AG04449 (cell line): ENCODE measurements at places on chromosomes 7 and 10.

GRCh38 chr10:2893158-2893845 lies 174.0 kb upstream of the PFKP start:
- no peak for DNase-seq

DNA sequence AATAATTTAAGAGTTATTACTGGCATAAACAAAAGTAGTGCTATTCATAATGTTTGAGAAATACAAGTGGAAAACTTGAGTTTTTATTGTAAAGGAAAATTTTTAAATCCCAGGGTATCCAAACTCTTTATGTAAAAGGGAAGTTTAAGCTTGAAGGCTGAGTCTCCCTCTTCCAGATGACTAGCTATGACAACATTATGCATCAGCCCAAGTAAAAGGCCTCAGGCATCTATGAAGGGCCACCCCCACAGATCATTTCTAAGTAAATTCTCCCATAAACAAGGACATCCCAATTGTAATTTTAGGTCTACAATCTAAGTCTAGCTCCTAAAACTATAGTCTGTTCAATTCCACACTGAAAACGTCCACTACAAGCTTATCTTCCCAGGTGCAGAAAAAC lies 166.2 kb upstream of the STEAP1 start:
- no peak for DNase-seq

GRCh38 chr7:72444026-72444776 lies 32.1 kb upstream of the CALN1 start:
- no peak for DNase-seq

- no peak for DNase-seq
Observed at GRCh38 chr10:71584461-71584860, 135.1 kb downstream of the C10orf105 start.

- no peak for DNase-seq
Observed at GRCh38 chr7:111126987-111127386, 36.1 kb downstream of the LRRN3 start.

- no peak for DNase-seq
Observed at GRCh38 chr7:141676618-141677017, 25.3 kb downstream of the DENND11 start.

GRCh38 chr10:113856563-113856962 lies 2.1 kb downstream of the NHLRC2 start:
- no peak for DNase-seq

- DNase-seq = no peak
Observed at GRCh38 chr10:102781090-102781920, 37.6 kb downstream of the WBP1L start.

DNA sequence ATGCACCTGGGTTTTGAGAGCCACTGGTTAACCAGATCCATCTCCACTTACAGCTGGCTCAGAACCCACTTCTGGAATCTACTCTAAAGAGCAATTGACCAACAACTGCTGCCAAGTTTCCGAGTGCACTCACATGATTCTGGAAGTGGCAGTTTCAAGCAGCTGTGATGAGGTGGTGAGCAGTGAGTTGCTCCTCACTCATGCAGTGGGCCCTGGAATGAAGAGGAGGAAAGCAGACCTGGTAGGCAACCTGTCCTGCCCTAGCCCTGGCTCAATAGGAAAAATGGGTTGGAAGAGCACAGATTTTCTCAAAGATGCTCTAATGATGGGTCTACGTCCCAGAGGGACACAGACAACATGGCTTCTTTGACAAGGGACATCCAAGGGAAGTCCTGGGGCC lies 70.7 kb upstream of the NPY start:
- DNase-seq = no peak

- no peak for DNase-seq
Observed at GRCh38 chr10:14499601-14499904, 168.8 kb upstream of the FRMD4A start.

DNA sequence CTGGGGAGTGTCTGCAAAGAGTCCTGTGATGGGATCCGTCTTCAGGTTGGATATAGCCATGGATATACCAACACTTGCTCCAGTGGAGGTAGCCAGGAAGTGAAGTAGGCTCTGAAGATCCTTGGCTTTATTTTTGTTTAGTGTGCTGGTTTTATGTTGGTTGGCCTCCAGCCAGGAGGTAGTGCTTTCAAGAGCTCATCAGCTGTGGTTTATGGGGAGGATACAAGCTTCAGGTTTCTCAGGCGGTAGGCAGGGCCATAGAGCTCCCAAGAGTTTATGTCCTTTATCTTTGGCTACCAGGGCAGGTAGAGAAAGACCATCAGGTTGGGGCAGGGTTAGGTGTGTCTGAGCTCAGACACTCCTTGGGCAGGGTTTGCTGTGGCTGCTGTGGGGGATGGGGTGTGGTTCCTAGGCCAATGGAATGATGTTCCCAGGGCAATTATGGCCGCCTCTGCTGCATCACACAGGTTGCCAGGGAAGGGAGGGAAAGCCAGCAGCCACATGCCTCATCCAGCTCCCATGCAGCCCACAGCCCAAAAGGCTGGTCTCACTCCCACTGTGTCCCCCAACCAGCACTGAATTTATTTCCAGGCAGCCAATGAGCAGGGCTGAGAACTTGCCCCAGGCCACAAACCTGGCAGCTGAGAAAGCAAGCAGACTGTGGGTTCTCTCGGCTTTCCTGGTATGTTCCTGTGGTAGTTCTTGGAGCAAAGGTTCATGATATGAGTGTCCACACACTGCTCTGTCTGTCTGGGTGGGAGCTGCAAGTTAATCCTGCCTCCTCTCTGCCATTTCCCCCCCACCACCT lies 67.0 kb upstream of the PRLHR start:
- DNase-seq = no peak

GRCh38 chr7:134016223-134016941 lies 110.8 kb upstream of the LRGUK start:
- peak; percentile 4 for DNase-seq

GRCh38 chr7:48551652-48552051 lies 372.7 kb upstream of the CDC14C start:
- no peak for DNase-seq

- no peak for DNase-seq
Observed at GRCh38 chr7:16914771-16915170, 33.0 kb upstream of the AGR3 start.

DNA sequence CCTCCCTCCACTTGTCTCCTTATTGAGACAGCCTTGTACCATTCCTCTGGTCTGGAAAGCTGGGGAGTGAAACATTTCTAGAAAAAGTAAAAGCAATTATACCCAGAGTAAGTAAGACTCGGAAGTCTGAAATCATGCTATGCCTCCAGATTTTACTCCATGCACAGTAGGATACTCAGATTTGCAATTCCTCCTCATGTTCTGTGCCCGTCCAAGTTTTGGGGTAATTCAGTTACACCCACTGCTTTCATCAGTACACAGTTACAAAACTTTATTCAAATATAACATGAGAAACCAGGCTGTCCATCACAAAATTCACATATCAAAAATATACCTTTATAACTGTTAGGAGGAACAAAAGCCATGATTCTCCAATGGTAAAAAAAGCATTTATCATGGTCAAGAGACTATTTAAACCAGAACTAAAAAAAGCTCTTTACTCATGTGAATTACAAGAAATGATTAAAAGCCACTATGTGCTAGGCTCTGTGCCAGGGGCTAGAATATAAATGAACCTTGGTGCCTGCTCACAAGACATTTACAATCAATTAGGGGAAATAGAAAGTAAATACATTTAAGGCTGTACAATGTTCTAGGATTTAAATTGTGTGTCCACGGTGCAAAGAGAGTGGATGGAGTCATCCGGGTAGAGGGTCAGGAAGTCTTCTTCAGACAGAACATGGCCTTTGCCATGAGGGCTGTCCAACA lies 320.2 kb downstream of the ELMO1 start:
- no peak for DNase-seq

GRCh38 chr7:1924258-1924817 lies 254.3 kb downstream of the ELFN1 start:
- DNase-seq = peak; percentile 59

- no peak for DNase-seq
Observed at GRCh38 chr7:10156972-10157371, 816.7 kb upstream of the PHF14 start.

DNA sequence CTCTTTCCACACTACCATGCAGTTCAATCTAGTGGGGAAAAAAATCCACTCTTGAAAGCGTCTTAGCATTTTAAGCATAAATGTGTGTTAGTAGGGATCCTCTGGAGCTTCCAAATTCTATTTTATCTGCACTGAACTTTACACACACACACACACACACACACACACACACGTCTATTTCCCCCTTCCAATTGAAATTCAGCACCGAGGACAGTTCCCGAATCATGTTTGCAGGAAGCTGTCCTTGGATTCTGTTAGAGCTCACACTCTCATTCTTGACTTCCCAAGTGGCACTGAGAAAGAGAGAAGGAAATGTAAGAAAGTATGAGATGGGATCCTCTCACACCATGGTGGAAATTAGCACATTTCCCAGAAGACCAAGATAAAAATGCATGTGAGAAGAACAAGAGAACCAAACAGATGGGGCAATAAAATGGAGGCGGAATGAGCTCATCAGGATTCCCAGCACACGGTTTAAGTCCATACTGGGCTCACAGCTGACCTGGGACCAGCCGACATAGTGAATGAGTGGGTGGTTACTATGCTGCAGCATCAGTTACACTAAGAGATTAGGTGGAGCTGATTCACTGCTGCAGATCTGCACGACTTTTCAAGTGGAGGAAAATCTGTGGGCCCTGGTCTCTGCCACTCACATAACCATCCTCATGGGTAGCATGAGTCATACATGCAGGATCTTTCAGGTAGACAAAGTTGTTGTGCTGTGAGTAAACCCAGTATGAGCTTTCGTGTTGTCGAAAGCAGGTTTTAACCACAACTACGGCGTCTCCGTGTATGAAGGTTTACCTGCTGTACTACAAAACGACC lies 3.3 kb upstream of the NPTX2 start:
- DNase-seq = no peak

DNA sequence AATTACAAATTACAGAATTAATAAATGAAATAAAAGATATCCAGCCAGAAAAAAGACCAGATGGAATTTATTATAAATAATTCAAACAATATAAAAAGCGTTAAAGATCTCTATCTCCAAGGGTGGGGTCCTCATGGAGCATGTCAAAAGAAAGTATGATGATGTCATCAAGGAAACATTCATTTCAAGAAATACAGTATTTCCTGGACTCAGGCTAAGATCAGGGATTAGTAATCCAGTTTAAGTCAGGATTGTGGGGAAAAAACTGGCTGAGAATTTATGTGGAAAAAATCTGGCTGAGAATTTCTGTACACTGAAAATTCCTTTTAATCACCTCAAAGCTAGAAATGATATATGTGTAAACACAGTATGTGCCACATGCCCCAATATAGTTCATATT lies 1075.3 kb downstream of the XPNPEP1 start:
- no peak for DNase-seq

DNA sequence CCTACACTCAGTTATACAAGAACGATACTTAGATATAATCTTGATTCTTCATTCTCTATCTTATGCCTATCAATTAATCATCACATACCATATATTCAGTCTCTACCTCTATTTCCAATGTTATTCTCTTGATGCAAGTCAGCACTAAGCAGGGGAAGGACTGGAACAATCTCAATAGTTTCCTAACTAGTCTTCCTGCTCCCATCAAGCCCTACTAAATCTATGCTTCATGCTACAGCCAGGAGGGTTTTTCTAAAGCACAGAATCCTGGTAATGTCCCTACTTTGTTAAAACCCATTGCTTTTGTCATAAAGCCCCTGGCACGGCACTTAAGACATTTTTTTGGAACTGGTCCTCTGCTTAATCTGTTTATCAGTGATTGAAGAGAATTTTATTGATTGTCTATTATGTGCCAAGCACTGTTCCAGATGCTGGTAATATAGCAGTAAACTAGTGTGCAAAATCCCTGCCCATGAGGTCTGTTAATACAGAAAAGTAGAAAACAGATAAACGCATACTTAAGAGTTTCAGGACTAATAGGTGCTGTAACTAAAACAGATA lies 323.3 kb upstream of the LRRN3 start:
- DNase-seq = no peak
